ENCODE measurements at places on chromosomes 7 and 10.

GRCh38 chr10:131585761-131586160 lies 274.2 kb upstream of the TCERG1L start:
- no peak for DNase-seq

DNA sequence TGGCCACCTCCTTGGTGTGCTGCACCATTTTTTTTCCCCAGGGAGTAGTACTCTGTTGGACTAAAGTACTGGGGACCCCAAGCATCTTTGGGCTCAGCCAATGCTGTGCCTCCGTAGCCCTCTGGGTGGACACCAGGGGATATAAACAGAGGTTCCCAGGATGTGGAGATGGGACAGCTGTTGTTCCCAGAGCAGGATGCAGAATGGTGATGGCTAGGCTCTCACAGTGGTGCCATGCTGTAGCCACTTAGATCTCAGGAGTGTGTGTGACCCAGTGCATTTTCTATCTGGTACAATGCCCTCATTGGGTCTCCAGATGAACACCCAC lies 50.9 kb upstream of the SCIN start:
- no peak for DNase-seq

DNA sequence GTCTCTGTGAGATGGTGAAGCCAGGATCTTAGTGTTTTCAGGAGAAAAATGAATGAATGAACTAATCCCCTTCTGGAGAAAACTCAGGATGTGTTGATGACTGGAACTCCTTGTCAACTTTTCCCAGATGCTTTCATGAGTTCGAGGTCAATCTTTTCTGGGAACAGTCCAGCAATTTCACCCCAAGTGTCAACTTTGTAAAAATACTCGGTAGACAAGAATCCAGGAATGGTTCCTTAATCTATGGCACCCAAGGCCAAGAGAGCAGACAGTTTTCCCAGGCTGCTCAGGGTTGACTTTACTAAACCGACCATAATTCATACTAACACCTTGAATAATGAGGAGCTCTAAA lies 31.1 kb upstream of the LYZL1 start:
- no peak for DNase-seq

DNA sequence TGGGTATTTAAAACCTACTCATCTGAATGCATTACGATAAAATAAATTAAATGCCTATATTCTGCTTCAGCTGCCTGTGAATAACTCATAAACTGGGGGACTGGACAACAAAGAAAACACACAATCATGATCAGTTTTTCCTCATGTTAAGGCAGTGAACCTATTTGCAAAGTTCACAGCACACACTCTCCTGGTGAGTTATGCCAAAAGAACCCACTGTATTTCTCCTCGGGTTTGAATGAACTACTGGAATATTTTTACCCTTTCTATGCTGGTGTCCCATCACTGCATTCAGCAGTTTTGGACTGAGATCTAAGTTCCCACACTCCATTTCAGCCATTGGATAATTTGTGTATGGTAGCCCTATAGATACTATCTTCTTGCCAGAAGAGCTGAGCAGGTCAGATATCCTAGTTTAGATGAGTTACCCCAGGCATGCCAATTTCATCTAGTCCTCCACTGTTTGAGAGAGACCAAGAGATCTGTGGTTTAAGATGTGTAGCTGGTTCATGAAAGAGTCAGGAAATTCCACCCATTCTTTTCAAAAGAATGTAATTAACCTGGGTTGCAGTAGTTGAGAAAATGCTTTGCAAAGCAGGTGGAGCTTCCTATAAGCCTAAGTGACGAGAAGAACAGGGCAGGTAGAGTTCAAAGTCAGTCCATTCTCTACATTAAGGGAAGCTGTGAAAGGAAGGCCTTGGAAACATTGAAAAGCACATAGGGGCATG lies 101.7 kb downstream of the PLXDC2 start:
- DNase-seq: no peak

DNA sequence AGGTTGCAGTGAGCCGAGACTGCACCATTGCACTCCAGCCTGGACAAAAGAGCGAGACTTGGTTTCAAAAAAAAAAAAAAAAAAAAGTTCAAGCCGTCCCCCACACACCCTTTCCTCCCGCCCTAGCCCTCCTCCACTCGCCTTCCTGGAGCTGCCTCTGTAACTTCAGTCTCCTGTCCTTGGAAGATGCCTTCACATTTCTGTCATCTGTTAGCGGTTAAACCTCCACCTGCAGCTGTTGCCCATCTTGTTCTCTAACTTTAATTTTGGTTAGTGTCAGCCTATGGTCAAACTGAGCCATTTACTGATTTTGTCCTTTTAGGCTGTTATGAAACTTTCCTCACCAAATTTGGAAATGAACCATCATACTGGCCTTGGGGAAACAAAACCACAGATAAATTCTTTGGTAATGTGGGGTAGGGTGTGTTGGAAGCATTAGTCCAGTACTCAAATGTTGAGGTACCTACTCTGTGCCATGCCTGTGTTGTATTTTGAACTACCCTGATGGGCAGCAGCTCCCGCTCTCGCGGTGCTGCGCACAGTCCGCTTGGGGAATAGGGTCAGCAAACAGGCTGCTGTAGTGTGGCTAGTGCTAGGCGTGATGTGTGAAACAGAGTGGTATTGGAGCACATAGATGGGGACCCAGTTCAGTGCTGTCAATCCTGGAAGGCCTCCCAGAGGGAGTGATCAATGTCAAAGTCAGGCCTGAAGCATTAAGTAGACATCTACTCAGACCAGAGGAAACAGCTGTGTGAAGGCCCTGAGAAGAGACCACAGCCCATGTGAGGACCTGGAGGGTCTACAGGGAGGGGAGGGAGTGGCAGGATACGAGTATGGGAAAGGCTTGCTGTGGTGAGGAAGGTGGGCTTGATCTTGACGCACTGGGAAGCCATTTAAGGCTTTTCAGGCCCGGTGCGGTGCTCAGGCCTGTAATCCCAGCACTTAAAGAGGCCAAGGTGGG lies 26.9 kb downstream of the SFXN4 start:
- DNase-seq: no peak

- DNase-seq: no peak
Measured at GRCh38 chr10:78706726-78707540, 361.8 kb upstream of the ZMIZ1 start.

DNA sequence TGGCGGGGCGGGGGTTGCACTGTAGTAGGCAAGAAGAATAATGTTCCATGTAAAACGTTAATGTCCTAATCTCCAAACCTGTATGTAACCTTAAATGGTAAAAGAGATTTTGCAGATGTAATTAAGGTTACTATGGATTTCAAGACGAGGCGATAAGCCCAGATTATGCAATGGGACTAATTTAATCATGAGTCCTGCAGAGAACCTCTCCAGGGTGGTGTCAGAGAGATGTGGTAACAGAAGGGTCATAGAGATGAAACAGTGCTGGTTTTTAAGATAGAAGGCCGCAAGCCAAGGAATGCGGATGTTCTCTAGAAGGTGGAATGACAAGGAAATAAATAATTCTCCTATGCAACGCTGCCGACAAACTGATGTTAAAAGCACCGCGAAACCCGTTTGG lies 57.1 kb downstream of the UBE3C start:
- DNase-seq: no peak

Data from hepatocyte (in vitro differentiated cells).